Stimulated activated CD8-positive, alpha-beta memory T cell treated with anti-CD3 and anti-CD28 coated beads, Interleukin-12 subunit alpha, Interleukin-12 subunit beta, amount 100 ng/mL, for 4 hours (primary cell): ENCODE measurements at places on chromosomes 5 and 9.
A peak's percentile ranks its signal among the peaks of the same experiment; 100 is the strongest.

GRCh38 chr9:73613092-73613701 lies 461.5 kb downstream of the ANXA1 start:
- DNase-seq, result no peak

GRCh38 chr9:100720922-100721321 lies 143.0 kb downstream of the CAVIN4 start:
- no peak for DNase-seq

GRCh38 chr5:10671041-10672008 lies 89.7 kb downstream of the DAP start:
- no peak for DNase-seq

DNA sequence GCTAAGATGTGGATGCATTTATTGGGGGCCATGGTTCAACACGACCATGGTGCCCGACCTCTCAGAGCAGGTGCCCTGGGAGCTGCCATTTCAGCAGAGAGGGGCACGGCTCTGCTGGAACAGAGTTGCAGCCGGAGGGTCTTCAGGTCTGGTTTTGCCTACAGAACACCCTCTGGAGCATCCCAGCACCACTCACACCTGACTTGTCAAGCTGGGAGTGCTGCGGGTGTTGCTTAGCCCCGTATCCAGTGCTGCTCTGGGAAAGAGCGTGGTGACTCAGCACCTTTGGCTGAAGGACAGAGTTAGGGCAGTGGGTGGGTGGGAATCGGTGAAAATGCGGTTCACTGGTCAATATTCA lies 36.5 kb upstream of the IRX4 start:
- no peak for DNase-seq

GRCh38 chr5:77232574-77233358 lies 22.3 kb downstream of the PDE8B start:
- no peak for DNase-seq

GRCh38 chr9:131969469-131969989 lies 110.1 kb downstream of the MED27 start:
- DNase-seq, result no peak

GRCh38 chr5:65835191-65835590 lies 91.2 kb upstream of the ERBIN start:
- DNase-seq, result no peak

- DNase-seq, result no peak
These were observed 1.6 kb upstream of the TGFBR1 start for GRCh38 chr9:99103054-99103895.

GRCh38 chr9:69946800-69947437 lies 96.7 kb upstream of the MAMDC2 start:
- DNase-seq, result no peak

DNA sequence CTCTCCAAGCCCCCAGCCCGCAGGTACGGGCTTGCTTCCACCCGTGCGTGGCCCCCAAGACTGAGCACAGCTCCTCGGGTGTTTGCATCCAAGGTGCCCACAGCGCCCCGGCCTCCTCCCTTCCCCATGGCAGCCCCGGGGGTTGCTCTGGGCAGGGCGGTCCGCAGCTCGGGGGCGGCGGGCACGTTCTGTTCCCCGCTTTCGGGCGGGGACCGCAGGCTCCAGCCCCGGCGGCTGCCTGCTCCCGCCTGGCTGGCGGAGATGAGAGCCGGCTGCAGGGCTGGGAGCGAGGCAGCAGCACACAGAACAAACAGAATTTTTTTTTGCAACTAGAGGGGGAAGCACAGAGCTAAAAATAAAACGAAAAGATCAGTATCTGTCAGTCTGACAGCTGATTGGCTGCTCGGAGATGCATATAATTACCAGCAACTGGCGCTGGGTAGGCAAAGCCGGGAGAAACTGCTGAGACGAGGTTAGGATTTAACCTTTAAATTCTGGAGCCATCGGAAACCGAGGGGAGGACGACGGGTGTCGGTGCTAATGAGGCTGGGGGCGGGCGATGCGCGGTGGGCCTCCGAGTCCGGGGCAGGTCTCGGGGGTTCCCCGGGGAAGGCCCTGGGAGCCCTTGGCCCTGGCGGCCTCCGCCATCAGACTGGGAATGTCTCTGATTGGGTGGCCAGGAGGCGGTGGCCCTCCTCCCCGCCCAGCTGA lies 142.7 kb upstream of the IER5L start:
- DNase-seq, result peak; percentile 17

DNA sequence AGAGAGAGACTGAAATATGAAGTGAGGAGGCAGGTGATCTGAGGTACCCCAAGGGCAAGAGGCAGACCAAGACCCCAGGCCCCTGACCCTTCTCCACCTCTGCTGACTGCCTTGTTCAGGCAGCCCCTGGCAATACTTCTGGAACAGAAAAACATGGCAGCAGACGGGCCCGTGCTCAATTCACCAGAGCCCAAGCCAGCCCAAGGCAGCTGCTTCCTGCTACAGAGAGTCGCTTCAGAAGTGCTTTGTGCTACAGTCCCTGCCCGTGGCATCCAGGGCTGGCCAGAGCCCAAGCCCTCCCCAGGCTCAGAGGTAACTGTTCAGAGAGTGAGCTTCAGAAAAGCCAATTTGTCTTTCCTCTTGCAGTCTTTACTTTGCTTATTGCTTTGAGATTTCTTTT lies 151.4 kb upstream of the FSTL4 start:
- DNase-seq, result no peak

- no peak for DNase-seq
These were observed 84.5 kb upstream of the CTNNA1 start for GRCh38 chr5:138668451-138669380.

GRCh38 chr5:144548936-144549335 lies 378.3 kb downstream of the KCTD16 start:
- DNase-seq, result no peak

- no peak for DNase-seq
These were observed 53.2 kb downstream of the ZNF474 start for GRCh38 chr5:122182491-122182921.

- DNase-seq, result no peak
These were observed 516.1 kb upstream of the CDH10 start for GRCh38 chr5:25160891-25161290.

GRCh38 chr5:73686912-73687311 lies 60.9 kb downstream of the ARHGEF28 start:
- DNase-seq, result no peak

DNA sequence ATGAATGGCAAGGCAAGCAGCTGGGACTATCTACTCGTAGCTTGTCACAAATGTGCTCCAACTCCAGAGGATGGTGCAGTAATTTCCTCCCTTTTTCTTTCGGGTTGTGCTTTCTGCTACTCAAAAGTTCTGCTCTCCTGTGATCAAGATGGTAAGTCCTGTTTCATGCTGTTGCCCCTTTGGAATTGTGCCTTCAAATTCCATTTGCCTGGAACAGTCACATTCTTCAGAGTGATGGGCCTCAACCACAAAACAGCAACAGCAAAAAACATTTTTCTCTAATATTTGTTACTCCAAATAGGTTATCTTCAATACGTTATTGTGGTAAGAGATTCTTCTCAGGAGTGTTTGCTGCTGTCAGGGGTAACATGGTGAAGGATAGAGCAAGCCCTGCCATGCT lies 209.3 kb downstream of the PALM2AKAP2 start:
- no peak for DNase-seq

GRCh38 chr5:112084149-112084548 lies 327.2 kb upstream of the NREP start:
- no peak for DNase-seq

- DNase-seq, result no peak
These were observed 15.5 kb downstream of the AKNA start for GRCh38 chr9:114371973-114372917.

DNA sequence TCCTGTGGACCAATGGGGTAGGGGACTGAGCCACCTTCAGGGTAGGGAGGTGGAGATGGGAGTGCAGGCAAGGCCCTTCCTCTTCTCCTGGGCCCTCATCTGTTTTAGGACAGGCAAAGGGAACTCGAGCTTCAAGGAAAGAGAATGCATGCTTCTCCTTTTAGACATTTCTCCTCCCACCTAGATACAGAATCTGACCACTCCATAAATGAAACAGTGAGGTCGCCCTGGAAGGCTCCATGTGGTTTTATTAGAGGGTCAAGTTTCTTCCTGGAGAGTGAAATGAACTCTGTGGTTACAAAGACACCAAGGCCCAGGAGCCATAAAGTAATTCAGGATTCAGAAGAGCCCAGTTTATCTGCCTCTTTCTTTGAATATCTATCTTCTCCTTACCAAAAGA lies 14.9 kb downstream of the LHFPL2 start:
- no peak for DNase-seq

GRCh38 chr9:97525451-97525850 lies 24.0 kb downstream of the TMOD1 start:
- no peak for DNase-seq

GRCh38 chr5:81650987-81651386 lies 99.9 kb downstream of the SSBP2 start:
- no peak for DNase-seq

GRCh38 chr5:91556-92263 lies at the start of gene PLEKHG4B:
Gene PLEKHG4B (plus strand): TSS chr5:92168. CDS start chr5:92232, 64 bp downstream.
- no peak for DNase-seq

GRCh38 chr5:64166201-64166959 lies 737 bp downstream of the RNF180 start:
- DNase-seq, result no peak
